ENCODE measurements at places on chromosomes 3 and 15.

- no peak for DNase-seq
Observed at GRCh38 chr3:110755345-110755744, 316.3 kb upstream of the NECTIN3 start.

DNA sequence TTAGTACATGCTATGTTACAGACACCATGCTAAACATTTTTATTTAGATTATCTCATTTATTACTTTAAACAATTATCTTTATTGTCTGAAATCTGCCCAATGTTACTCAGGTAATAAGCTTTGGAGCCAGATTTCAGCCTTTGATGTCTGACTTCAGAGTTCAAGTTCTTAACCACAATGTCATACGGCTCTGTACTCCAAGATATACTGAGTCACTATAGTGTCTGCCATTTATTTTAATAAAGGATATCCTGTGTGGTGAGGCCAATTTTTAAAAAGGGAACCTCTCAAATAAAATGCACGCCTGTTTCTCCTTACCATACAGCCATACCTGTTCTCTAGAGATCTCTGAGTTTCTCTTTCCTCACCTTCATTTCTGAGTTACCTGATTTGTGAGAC is 193.1 kb downstream of the EPHA3 start:
- no peak for DNase-seq

- DNase-seq: peak; percentile 86
Observed at GRCh38 chr15:90931828-90932659, at the start of gene HDDC3. HDDC3 (minus strand) TSS chr15:90932549; CDS start chr15:90932540, 9 bp downstream.

- no peak for DNase-seq
Observed at GRCh38 chr3:107942951-107943749, 147.7 kb downstream of the CD47 start.

GRCh38 chr3:37912052-37912733 is 50.5 kb downstream of the CTDSPL start:
- no peak for DNase-seq

GRCh38 chr3:86658876-86659275 is 332.1 kb downstream of the VGLL3 start:
- DNase-seq: no peak

DNA sequence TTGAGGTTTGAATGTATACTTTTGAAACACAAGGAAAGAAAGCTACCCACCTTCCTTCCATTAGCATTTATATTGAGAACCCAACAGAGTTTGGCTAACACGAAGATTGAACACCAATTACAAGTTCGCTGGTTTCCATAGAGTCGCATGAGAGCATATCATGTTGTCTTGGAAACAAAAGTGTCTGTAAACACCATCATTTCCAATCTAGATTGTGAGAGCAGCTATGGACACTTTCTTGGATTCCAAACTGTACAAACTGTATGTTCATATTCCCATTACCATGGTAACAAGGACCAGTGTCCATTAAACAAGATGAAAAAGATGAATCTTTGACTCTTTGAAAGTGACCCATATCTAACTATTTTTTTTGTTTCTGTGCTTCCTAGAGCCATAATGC is 529.9 kb upstream of the ROBO1 start:
- no peak for DNase-seq

GRCh38 chr3:67774676-67775075 is 120.3 kb upstream of the SUCLG2 start:
- no peak for DNase-seq

DNA sequence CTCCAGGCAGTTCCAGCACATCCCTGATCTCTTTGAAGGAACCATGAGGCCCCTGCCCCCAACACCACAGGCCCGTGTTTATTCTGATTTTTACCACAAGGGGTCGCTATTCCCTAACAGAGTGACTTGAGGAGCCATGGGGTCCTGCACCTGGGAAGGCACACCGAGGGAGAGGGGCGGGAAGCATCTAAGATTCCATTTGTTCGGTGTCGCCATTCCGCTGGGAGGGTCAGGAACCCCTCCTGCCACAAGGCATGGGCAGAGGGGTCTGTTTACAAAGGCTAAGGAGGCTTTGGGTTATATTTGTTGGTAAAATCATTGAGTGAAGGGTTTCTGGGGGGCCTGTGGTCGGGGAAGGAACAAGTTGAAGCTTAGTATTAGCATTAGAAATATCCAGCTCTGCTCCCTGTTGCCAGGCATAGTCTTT is 77.1 kb downstream of the WDR76 start:
- DNase-seq: peak; percentile 9

- DNase-seq: no peak
Observed at GRCh38 chr3:62625268-62625667, 249.9 kb downstream of the CADPS start.

GRCh38 chr15:62894322-62895085 is 148.0 kb upstream of the TPM1 start:
- DNase-seq: no peak

DNA sequence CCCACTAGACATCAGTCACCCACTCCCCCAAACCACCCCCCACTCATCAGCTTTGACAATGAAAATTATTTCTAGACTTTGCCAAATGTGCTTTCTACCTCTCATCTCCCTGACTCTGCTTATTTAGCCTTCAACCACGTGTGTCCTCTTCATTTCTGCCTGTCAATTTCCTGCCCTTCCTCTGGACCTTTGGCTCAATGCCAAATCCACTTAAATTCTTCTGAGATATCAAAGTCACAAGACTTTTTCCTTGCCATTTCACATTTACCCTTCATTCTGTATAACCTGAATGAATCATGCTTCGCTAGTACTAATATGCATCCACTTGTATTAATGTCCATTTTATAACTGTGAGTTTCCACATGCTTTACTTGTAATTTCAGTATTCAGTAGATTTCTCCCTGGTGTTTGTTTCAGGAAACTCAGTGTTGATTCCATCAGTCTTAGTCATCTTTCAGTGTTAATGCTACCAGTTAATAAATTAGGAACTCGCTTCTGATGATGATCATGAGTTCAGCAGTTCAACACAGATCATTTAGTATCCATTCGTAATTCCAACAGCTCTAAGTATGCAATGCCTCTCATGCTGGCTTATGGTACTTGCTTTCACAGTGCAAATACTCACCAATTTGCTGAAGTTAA is 128.2 kb upstream of the OSTN start:
- DNase-seq: no peak

GRCh38 chr3:150419076-150419868 is 11.2 kb downstream of the TSC22D2 start:
- DNase-seq: no peak

- DNase-seq: no peak
Observed at GRCh38 chr3:178476886-178477285, 59.4 kb upstream of the KCNMB2 start.

GRCh38 chr3:16697443-16698147 is 92.4 kb upstream of the DAZL start:
- DNase-seq: no peak

GRCh38 chr3:52405601-52406110 is 39.2 kb downstream of the SEMA3G start:
- DNase-seq: no peak

DNA sequence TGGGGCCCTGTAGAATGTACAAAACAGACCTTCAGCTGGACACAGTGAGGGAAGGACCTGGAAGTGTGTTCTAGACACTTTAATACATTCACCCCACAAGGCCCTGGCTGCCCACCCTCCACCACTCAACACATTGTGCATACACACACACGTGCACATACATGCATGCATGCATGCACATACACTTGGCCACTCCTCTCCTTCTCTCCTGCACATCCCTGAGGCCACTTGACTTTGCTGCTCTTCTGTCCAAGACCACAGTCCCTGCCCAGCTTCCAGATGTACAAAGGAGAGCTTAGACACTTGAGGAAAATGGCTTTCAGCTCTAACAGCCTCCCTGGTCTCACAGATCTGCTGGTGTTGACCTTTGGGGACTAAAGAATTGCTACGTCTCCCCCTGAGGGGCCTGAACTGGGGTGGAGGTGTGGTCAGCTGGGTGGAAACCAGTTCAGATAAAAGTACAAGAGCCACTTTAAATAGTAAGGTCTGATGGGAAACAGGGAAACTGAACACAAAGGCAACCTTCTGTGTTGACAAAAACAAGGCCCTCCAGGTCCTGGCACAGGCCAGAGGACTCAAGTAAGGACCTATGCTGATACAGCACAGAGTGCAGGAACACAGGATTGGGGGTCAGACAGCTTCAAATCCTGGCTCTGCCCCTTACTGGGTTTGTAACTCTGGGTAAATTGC is 24.8 kb upstream of the NOX5 start:
- DNase-seq: no peak

- no peak for DNase-seq
Observed at GRCh38 chr3:178318340-178318739, 217.9 kb upstream of the KCNMB2 start.

DNA sequence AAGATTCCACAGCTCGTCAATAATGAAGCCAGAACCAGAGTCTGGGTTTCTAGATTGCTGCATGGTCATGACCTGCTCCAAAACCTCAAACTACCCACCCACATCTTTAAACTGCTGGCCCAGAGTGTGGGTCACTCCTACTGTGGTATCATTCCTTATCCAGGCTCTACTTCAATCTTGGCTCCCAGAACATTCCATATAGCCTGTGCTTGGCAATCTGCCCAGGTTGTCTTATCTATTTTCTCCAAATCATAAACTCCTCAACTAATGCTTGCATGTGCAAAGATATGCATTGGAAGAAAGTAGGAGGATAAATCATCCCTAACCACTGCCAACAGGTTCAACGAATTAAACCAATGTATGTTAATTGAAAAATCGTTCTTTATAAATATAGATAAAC is 169.7 kb downstream of the ANXA2 start:
- no peak for DNase-seq

GRCh38 chr3:32428092-32429068 is 36.7 kb downstream of the CMTM7 start:
- DNase-seq: no peak

GRCh38 chr3:16179771-16180736 is 5.6 kb downstream of the GALNT15 start:
- DNase-seq: no peak

GRCh38 chr3:138646513-138646912 is 37.9 kb downstream of the FAIM start:
- DNase-seq: no peak

GRCh38 chr15:82999905-83000671 is 11.4 kb downstream of the C15orf40 start:
- peak; percentile 5 for DNase-seq

- DNase-seq: no peak
Observed at GRCh38 chr3:170734735-170735065, 135.3 kb downstream of the RPL22L1 start.

GRCh38 chr3:137347132-137347531 is 389.3 kb downstream of the IL20RB start:
- no peak for DNase-seq

DNA sequence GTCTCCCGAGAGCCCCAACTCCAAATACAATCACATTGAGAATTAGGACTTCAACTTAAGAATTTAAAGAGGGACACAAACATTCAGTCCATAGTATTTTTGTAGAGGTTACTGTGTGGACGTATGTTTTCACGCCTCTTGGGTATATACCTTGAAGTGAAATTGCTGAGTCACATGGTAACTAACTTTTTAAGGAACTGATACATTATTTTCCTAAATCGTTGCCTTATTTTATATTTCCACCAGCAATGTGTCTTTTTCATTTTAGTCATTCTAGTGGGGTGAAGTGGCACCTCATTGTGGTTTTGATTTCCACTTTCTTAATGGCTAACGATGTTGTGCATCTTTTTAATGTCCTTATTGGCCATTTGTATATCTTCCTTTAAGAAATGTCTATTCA is 11.8 kb downstream of the PARP15 start:
- no peak for DNase-seq

- no peak for DNase-seq
Observed at GRCh38 chr3:170144437-170144843, 37.1 kb downstream of the PHC3 start.

- no peak for DNase-seq
Observed at GRCh38 chr3:38131621-38132369, 5.1 kb downstream of the ACAA1 start.

GRCh38 chr15:81026836-81027599 is 26.3 kb downstream of the TLNRD1 start:
- DNase-seq: no peak

- no peak for DNase-seq
Observed at GRCh38 chr3:156300371-156300770, 180.0 kb downstream of the KCNAB1 start.

DNA sequence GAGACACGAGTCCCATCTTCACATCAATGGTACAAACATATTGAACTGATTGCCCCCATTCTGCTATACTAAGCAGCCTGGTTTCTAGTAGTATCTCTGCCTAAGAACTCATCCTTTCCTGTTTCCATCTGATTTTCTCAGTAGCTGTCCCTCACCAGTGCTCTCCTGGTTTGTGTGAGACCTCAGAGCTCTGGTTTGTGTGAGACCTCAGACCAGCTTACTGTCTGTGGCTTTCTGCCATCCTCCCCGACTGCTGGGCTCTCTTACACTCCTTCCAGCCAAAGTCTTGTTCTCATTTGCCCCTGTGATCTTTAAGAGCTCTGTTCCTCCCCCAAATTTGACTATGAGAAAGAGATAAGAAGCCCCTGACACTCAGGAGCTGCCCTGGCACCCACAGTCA is 41.1 kb upstream of the NEDD4 start:
- DNase-seq: no peak

GRCh38 chr3:87173071-87173470 is 54.0 kb upstream of the CHMP2B start:
- no peak for DNase-seq

- DNase-seq: no peak
Observed at GRCh38 chr15:80615783-80616391, 79.2 kb upstream of the ABHD17C start.

DNA sequence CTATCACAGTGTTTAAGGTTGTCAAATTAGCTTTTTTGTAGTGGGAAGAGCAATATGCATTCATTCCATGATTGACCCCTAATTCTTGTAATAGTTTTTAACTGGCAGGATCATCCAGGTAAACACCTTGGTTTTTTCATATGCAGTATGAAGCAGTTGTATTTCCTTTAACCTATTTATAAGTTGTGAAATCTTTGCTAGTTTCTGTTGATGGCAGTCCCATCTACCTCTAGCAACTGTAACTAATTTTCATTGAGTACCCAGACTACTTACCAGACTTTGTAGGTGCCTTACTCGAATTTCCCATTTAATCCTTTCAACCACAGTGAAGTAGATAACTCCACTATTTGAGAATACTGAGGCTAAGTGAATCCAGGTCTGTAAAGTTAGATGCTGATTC is 6.1 kb downstream of the FXR1 start:
- DNase-seq: no peak

DNA sequence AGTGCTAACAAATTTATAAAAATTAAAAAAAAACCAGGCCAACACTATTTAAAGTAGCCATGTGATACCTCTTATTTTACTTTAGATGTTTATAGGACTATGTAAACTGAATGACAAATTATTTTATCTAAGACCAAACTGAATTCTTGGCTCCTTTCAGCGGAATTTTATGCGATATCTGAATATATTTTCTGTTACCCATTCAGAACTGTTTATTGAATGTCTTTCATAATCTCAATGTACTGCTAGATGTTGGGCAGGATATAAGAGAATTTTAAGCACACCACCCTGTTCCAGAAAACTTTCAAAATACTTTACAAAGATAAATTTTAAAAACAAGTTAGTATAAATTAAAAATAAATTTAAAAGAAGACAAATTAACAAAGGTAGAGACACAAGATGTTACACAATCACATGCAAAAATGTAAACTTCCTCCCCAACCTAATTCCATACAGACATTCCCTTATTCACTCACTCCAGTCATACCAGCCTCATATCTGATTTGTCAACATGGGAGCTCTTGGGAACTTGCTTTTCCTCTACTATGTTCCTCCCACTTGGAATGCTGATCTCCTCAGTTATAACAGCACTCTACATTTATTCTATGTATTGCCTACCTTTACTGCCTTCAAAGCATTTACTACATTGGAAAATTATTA is 154.6 kb upstream of the MBNL1 start:
- DNase-seq: no peak

GRCh38 chr3:175590745-175591144 is 731.6 kb downstream of the NAALADL2 start:
- no peak for DNase-seq
